HFFc6 (cell line): ENCODE measurements at places on chromosomes 6 and 20. TPM values are rescaled to one million over a fixed set of nuclear protein-coding genes. Genes with fewer than 3 reads are reported as not detected.

DNA sequence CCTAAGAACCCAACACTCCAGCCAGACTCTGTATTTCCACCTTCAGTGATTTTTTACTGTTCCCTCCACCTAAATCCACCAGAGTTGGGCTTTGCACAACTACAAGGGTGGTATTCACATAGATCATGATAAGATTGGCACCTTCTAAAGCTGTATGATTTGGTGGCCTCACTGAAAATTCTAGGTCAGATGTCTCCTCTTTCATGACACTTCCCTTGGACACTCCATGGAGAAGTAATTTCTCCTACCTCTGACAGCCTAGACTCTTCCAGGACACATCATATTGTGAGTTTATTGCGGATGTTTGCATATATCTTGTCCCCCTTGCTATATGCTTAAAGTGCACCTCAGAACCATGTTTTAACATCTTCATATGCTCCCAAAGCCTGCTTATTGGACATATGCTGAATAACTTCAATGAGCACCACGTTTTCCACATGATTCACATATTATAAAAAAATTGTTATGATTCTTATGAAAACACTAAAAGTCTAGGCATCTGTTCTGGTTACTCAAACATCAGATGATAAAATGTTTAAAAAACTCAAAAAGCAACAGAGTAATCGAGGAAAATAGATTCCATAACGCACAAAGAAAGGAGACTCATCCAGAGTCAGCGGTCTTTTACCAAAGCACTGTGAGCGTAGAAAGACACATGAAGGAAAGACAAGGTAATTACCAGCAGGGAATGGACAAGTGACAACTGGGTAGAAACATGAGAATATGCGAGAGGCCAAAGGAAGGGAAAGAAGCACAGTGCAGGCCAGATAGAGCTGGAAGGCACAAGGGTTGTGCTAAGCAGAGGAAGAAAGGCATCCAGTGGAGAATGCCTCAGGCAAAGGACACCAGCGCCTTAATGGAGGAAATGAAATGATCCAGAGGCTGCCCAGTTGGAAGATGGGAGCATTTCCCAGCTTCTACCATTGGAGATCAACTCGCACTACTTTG is 46.5 kb downstream of the KIF16B start:
- no peaks in the 10 kb centered on the region; the same call in 1 of the 2 replicates for H3K36me3 ChIP-seq

GRCh38 chr6:129786548-129786947 is 74.6 kb downstream of the TMEM244 start:
- peaks cover 6% of the 10 kb centered on the region; the same call in 1 of the 2 replicates for H3K36me3 ChIP-seq
- no peak overlapping the region for H3K27ac ChIP-seq
- no peak overlapping the region for H3K4me3 ChIP-seq
- no peaks in the 10 kb centered on the region for H3K27me3 ChIP-seq

- peak; percentile 53 for DNase-seq
- no peaks in the 10 kb centered on the region; the same call in 1 of the 2 replicates for H3K36me3 ChIP-seq
- peaks cover 43% of the 10 kb centered on the region for H3K4me1 ChIP-seq
- peak overlapping the region; percentile 67 for H3K27ac ChIP-seq
- H3K4me3 ChIP-seq: peak overlapping the region; percentile 89
These were observed 1.9 kb downstream of the PTK7 start for GRCh38 chr6:43077981-43078511.

GRCh38 chr20:45994761-45995493 is 13.8 kb upstream of the MMP9 start:
- peaks cover 10% of the 10 kb centered on the region for H3K4me1 ChIP-seq
- H3K4me3 ChIP-seq: no peak overlapping the region
- H3K27me3 ChIP-seq: peaks cover 46% of the 10 kb centered on the region
- no peaks in the 10 kb centered on the region for H3K36me3 ChIP-seq
- no peak for DNase-seq

DNA sequence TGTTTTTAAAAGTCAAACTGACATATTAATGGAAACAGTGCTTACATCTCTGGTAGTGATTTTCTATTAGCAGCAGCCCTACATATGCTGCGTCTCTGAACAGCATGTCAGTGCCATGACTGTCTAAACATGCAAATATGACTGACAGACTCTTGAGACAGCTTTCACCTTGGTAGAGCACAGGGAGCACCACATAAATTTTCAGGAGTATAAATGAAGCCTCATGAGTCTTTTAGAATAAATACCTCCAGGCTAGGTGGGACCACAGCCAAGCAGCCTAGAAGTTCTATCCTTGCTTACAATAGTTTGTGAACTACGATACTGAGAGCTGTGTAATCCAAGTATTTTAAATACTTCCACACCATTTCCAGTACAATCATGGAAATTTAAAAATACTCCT is 410.7 kb upstream of the RUNX2 start:
- no peak for DNase-seq
- H3K4me3 ChIP-seq: no peak overlapping the region
- H3K36me3 ChIP-seq: no peaks in the 10 kb centered on the region
- H3K27ac ChIP-seq: no peak overlapping the region
- no peaks in the 10 kb centered on the region for H3K27me3 ChIP-seq
- H3K4me1 ChIP-seq: peaks cover 13% of the 10 kb centered on the region; the same call in 1 of the 2 replicates

GRCh38 chr6:112223070-112223861 is 31.1 kb downstream of the LAMA4 start:
- H3K27ac ChIP-seq: peak overlapping the region; percentile 83
- peaks cover 5% of the 10 kb centered on the region; the same call in 1 of the 2 replicates for H3K27me3 ChIP-seq
- peaks cover 3% of the 10 kb centered on the region for H3K36me3 ChIP-seq

DNA sequence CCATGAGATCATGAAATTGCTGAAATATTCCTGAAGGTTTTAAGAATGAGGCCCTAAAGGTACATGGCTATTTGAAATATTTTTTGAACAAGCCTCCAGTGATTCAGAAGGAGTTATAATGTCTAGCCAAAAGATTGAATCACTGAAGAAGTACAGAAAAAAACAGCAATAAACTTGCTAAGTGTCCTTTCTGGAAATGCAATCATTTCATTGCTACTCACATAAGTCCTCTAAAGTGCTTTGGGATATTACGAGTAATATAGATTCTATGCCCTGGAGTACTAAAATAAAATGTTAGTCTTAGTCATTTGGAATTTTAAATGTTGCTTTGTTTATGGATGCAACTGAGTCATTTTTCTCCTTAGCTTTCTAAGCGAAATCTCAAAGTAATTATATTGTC is 32.7 kb downstream of the CENPW start:
- no peaks in the 10 kb centered on the region for H3K27me3 ChIP-seq
- H3K27ac ChIP-seq: no peak overlapping the region
- no peak overlapping the region for H3K4me3 ChIP-seq
- DNase-seq: peak; percentile 44

- H3K4me1 ChIP-seq: peaks cover 39% of the 10 kb centered on the region
- peaks cover 9% of the 10 kb centered on the region for H3K27me3 ChIP-seq
- no peak overlapping the region for H3K4me3 ChIP-seq
These were observed 21.0 kb upstream of the RIN2 start for GRCh38 chr20:19737025-19737424.

DNA sequence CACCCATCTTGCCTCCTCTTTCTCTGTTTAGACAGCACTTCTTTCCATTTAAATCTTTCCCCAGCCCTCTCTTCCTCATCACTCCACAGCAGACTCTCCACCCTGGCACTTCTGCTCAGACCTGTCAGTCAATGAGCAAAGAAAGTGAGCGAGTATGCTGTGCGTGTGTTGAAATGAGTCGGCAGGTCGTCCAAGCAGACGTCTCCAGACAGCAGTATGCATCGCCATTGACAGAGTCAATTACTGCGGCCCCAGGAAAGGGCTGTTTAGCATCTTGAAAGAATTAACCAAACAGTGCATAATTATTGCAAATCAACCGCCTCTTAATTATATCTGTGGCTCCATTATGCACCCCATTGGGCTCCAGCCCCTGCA is 54.8 kb upstream of the KCNG1 start:
- H3K4me3 ChIP-seq: no peak overlapping the region
- no peak overlapping the region for H3K27ac ChIP-seq
- H3K27me3 ChIP-seq: peaks cover 30% of the 10 kb centered on the region
- no peaks in the 10 kb centered on the region for H3K4me1 ChIP-seq
- no peak for DNase-seq
- H3K36me3 ChIP-seq: no peaks in the 10 kb centered on the region

DNA sequence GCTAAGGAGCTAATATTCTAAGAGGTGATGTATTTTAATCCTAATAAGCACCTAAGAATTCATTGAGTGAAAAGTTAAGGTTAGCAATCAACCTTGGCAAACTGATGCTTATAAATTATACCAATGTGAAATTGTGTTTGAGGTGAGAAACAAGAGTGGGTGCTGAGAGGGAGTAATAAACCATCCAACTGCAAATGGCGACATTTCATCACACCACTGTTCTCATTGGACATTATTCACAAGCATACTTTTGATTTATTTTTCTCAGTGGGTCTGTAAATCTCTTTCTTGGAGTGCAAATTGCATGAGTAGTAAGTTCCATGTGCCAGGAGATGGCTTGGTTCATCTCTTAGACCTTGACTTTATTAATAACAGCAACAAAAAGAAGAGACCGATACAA is 71.5 kb downstream of the BMP6 start:
- no peak overlapping the region for H3K4me3 ChIP-seq
- H3K27ac ChIP-seq: no peak overlapping the region
- no peaks in the 10 kb centered on the region for H3K4me1 ChIP-seq
- H3K27me3 ChIP-seq: peaks cover 5% of the 10 kb centered on the region
- no peaks in the 10 kb centered on the region for H3K36me3 ChIP-seq

DNA sequence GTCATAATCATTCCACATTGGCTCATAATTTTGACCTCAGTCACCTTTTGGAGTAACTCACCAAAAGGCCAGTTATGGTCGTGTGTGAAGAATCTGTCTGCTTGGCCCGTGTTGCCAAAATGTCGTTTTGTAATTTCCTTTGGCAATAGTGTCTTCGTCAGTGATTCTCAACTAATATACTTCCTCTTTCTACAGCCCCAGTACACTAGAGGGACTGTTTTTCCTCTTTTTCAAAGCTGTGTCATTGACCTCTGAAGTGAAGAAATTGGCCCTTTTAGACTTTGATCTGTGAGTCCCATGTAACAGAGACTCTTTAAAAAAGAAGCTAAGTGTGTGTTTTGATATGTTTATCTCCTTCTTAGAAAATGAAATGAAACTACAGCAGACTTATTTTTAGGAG is 5.2 kb downstream of the FOXO3 start:
- peak overlapping the region; percentile 86 for H3K27ac ChIP-seq
- peak; percentile 71 for DNase-seq
- peaks cover 71% of the 10 kb centered on the region for H3K4me1 ChIP-seq
- peaks cover 2% of the 10 kb centered on the region; the same call in 1 of the 2 replicates for H3K27me3 ChIP-seq
- peaks cover 43% of the 10 kb centered on the region for H3K36me3 ChIP-seq

- H3K4me1 ChIP-seq: peaks cover 12% of the 10 kb centered on the region
- H3K27me3 ChIP-seq: peaks cover 43% of the 10 kb centered on the region
- H3K27ac ChIP-seq: no peak overlapping the region
These were observed 57.6 kb downstream of the ZNF831 start for GRCh38 chr20:59221049-59221706.

GRCh38 chr6:150652848-150653613 is 53.3 kb downstream of the PLEKHG1 start:
- H3K4me3 ChIP-seq: no peak overlapping the region
- H3K36me3 ChIP-seq: no peaks in the 10 kb centered on the region
- DNase-seq: no peak
- peaks cover 3% of the 10 kb centered on the region; the same call in 1 of the 2 replicates for H3K27me3 ChIP-seq
- no peaks in the 10 kb centered on the region for H3K4me1 ChIP-seq

The PROCR gene
- total RNA-seq: 21.0 and 26.6 TPM in 2 replicates

The NRN1 gene
- not detected in 3 replicates for total RNA-seq

The SLA2 gene
- not detected in 2 replicates for total RNA-seq

GRCh38 chr6:46476301-46476700 is 14.9 kb downstream of the RCAN2 start:
- H3K4me1 ChIP-seq: peaks cover 9% of the 10 kb centered on the region; the same call in 1 of the 2 replicates
- DNase-seq: no peak
- H3K36me3 ChIP-seq: no peaks in the 10 kb centered on the region
- H3K27ac ChIP-seq: no peak overlapping the region

DNA sequence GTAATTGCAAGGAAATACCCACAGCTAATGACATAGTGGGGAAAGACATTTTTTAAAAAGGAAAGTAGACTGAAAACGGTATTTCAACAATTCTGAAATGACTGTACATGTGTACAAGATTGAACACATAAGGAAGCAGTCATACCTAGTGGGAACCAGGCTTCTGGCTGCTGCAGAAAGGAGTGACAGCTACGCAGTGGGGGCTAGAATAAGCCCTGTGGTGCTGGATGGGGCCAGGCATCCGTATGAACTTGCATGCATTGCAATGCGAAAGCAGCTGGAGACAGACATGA is 54.9 kb upstream of the GPR31 start:
- no peak overlapping the region for H3K27ac ChIP-seq
- H3K27me3 ChIP-seq: no peaks in the 10 kb centered on the region; the same call in 1 of the 2 replicates
- no peaks in the 10 kb centered on the region for H3K36me3 ChIP-seq
- H3K4me1 ChIP-seq: no peaks in the 10 kb centered on the region

The ELOVL2 gene
- not detected in 3 replicates for total RNA-seq

- no peak for DNase-seq
- no peak within 1 kb of the TSS for H3K27ac ChIP-seq
- H3K4me1 ChIP-seq: peaks cover 8% of the 10 kb centered on the region
- H3K4me3 ChIP-seq: peak within 1 kb of the TSS; percentile 71
These were observed at the start of gene MMP24 for GRCh38 chr20:35226126-35226883. Gene MMP24 (plus strand): TSS chr20:35226690. CDS start chr20:35226739, 49 bp downstream.

- peaks cover 8% of the 10 kb centered on the region for H3K4me1 ChIP-seq
- peaks cover 43% of the 10 kb centered on the region for H3K36me3 ChIP-seq
- no peak for DNase-seq
- H3K27ac ChIP-seq: no peak overlapping the region
- H3K4me3 ChIP-seq: no peak overlapping the region
These were observed 47.7 kb downstream of the PLAGL2 start for GRCh38 chr20:32159766-32160221.

- no peak for DNase-seq
- H3K27ac ChIP-seq: no peak overlapping the region
- peaks cover 4% of the 10 kb centered on the region; the same call in 1 of the 2 replicates for H3K36me3 ChIP-seq
These were observed 154.0 kb downstream of the LAMP5 start for GRCh38 chr20:9668381-9668780.

The ERVFRD-1 gene
- not detected in 3 replicates for total RNA-seq

DNA sequence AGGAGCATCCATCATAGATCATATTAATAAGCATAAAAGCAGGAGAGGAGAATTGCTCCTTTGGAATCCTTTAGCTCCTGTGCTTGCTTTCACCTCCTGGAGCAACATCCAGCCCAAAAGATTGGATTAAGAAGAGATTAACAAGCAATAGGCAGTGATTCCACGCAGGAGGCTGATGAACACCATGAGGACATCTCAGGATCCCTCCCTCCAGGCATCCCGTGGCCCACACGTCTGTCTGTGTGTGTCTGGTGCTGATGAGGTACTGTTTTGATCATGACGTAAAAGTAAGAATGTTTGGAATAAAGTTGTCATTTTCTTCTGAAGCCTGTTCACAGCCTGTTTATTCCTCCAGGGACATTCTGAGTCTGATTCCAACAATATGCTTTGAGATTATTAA is 185.5 kb upstream of the MYLIP start:
- no peaks in the 10 kb centered on the region for H3K4me1 ChIP-seq
- H3K36me3 ChIP-seq: no peaks in the 10 kb centered on the region
- no peak overlapping the region for H3K27ac ChIP-seq
- no peak for DNase-seq
- H3K4me3 ChIP-seq: no peak overlapping the region
- H3K27me3 ChIP-seq: no peaks in the 10 kb centered on the region; the same call in 1 of the 2 replicates

DNA sequence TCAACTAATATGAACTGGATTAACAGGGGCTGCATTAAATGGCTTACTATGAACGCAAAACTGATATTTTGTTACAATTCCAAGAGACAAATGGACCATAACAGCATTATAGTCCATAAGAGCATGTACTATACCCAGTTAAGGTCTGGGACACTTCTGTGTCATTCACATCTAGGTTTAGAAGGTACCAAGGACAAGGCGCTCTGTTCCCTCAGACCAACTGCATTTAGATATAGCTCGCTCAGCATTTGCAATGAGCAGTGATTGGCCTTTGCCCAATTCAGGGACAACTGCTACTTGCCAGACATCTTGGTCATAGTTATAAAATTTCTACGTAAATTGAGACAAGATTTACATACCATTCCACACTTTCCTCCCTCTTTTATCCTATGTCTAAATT is 132.4 kb downstream of the HS3ST5 start:
- no peak overlapping the region for H3K4me3 ChIP-seq
- no peak for DNase-seq
- no peaks in the 10 kb centered on the region for H3K4me1 ChIP-seq

The SYNDIG1 gene
- total RNA-seq: 0.14 to 0.39 TPM in 2 of 3 replicates, not detected in the other
